Right lung (tissue), 10 donors: ENCODE measurements at places on chromosomes 12 and 14.

- DNase-seq: no peak
Measured at GRCh38 chr12:117977373-117977772, 8.6 kb upstream of the KSR2 start.

DNA sequence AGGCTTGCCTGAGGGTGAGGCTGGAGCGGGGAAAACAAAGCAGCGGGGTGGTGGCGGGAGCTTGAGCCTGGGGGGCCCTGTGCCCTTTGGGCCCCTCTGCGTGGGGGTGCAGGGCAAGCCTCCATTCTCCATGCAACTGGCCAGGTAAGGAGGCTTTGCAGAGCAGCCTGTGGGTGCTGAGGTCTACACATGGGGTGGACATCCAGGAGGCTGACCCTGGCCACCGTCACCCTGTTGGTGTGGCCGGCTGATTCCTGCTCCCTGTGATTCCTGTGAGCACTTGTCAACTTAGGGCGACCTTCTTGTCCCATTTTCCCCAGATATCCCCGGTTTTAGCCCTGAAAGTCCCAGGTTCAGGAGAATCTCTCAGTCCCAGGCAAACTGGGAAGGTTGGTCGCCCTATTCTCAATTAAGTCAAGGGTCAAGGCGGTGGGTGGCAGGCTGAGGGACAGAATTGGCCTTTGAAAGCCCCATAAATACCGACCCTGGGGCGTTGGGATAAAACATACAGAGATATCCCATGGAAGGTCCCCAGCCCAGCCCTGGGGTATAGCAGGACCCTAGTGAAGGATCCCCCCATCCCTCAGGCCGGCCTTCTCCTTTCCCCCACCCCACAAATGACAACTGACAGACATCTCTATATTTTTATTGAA lies 70.5 kb downstream of the PRIMA1 start:
- DNase-seq: no peak

GRCh38 chr12:101804409-101804808 lies 26.4 kb downstream of the GNPTAB start:
- no peak for DNase-seq

DNA sequence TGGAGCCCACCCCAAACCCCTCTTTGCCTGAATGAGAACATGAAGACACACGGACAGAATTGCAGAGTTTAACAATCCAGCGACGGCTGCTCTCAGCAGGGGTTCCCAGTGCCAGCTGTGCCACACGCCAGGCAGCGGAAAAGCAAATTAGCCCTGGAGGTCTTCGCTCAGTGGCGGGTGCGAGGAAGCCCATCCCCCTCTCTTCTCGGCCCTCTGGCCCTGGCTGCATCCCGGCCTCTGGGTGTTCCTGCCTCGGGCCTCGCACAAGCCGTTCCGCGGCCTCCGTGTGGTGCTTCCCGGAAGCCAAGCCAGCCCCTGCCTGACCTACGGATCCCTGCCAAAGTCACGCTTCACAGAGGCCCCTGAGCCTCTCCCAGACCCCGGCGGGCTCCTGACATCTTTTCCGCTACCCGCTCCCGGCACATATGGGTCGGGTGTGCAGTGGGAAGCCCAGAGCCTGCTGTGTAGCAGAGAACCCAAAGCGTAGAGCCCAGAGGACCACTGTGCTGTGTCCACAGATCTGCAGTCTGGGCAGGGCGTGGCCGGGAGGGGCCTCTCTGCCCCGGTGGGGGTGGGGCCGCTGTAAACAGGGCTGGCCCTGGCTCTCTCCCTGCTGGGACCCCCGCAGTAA lies 70.7 kb upstream of the GALNT9 start:
- DNase-seq: no peak

- DNase-seq: no peak
Measured at GRCh38 chr14:67425608-67426007, 13.6 kb upstream of the PLEK2 start.

DNA sequence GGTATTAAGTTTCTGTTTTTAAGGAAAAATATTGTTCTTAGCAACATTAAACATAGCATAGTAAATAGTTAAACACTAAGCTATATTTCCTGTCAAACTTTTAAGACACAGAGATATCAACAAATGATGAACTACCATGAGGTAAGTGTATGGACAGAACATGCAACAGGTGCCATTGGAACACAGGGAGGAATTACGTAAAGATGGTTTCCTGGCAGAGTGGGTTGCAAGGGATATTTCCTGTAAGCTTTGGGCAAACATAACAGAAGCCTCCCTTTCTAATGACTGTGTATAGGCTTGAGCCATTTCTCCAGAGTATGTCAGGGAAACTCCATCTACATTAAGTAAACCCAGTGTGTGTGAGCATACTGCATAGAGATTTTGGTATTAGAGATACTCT lies 31.7 kb upstream of the HELB start:
- DNase-seq: no peak

- DNase-seq: no peak
Measured at GRCh38 chr14:96191353-96191752, 13.3 kb upstream of the BDKRB2 start.

DNA sequence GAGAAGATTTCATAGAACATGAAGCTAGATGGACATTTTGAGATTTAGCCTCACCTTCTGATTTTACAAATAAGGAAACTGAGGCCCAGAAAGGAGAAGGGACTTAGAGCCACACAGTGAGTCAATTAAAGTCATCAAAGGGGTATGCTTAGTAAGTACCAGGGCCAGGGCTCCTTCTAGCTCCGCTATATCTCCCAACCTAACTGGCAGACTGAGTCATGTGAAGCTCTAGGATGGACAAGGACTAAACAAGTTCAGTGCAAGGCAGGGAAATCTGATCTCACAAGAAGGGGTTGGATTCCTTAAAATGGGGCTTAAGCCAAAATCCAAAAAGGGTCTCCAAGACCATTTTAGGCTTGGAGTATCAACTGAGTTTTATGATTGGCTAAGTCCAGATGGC lies 215.8 kb downstream of the PHLDA1 start:
- DNase-seq: no peak

DNA sequence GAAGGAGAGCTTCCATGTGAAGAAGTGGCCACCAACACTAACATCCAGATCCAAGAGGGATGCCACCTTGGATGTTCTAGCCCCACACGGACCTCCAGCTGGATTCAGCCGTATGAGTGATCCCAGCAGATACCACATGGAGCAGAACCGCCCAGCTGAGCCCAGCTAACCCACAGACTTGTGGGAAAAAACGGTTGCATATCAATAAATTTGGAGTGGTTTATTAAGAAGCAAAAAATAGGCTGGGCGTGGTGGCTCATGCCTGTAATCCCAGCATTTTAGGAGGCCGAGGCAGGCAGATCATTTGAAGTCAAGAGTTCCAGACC lies 11.9 kb upstream of the IFT81 start:
- DNase-seq: no peak

DNA sequence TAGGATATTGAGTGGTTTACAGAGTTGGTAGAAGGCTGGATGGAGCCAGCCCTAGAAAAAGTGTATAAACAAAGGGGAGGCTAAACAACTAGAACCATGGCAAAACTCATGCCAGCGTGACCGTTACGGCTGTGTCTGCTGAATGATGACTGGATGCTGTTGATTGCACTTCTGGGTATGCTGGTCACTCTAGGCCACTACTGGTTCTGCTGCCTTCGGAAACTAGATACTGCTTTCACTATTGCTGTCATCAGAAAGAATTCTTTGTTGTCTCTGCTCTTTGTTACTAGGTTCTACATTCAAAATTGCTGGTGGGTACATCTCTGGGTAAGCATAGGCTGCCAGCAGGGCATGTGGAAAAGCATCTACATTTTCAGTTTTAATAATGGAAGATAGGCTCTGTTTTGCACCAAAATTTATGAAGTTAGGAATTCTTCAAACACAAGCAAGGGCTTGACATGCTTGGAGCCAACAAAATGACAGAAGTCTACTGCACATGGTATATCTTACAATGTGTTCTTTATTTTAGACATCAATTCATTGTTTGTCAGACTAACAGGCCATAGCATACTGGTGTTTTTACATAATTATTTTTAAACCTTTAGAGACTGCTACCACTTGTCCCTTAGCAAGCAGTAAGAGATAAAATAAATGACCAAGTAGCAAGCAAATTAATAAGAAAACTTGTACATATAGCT lies 15.4 kb downstream of the MON2 start:
- DNase-seq: no peak

DNA sequence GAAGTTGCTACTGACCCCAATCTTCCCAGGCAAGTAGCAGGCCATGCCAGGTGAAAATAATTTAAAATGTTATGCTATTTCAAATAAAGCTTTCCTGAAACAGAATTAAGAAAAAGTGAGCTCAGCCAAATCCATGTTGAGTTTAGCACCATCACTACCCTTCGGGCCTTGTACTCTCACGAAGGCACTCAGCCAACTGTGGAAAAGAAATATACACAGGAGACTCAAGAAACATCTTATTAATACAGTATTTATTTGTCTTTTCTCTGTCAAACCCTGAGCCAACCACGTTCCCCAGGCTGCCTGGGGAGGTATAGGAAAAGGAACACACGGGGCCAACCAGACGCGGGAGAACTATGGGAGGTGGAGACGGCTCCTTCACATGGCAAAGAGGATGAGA lies 10.9 kb downstream of the ATP5MC2 start:
- DNase-seq: no peak

DNA sequence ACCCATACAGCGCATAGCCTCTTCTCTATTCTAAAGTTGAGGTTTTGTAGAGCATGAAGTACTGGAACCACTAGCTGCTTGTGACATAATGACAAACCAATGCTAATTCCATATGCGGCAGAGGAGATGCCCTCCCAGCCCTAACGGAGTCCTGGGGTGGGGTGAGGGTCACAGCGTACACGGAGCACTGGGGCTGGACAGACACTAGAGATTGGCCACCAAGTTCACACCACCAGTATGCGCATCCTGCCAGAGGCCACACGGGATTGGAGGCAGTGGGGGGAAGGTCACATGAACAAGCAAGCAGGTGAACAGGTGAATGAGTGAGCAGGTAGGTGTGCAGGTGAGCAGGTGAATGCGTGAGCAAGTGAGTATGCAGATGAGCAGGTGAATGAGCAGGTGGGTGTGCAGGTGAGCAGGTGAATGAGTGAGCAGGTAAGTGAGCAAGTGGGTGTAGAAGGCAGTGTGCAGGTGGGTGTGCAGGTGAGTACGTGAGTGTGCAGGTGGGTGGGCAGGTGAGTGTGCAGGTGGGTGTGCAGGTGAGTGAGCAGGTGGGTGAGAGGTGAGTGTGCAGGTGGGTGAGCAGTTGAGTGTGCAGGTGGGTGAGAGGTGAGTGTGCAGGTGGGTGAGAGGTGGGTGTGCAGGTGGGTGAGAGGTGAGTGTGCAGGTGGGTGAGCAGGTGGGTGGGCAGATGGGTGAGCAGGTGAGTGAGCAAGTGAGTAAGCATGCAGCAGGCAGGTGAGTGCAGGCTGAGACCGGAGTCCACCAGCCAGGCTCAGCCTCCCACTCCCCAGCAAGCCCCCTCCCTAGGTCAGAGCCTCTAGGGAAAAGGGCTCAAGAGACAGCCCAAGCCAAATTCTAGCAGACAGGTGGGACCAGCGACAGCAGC lies 52.7 kb downstream of the CCDC85C start:
- DNase-seq: no peak

GRCh38 chr14:101022916-101023435 lies 119.5 kb upstream of the RTL1 start:
- DNase-seq: no peak

GRCh38 chr14:24846261-24846660 lies 203.7 kb downstream of the STXBP6 start:
- DNase-seq: no peak

DNA sequence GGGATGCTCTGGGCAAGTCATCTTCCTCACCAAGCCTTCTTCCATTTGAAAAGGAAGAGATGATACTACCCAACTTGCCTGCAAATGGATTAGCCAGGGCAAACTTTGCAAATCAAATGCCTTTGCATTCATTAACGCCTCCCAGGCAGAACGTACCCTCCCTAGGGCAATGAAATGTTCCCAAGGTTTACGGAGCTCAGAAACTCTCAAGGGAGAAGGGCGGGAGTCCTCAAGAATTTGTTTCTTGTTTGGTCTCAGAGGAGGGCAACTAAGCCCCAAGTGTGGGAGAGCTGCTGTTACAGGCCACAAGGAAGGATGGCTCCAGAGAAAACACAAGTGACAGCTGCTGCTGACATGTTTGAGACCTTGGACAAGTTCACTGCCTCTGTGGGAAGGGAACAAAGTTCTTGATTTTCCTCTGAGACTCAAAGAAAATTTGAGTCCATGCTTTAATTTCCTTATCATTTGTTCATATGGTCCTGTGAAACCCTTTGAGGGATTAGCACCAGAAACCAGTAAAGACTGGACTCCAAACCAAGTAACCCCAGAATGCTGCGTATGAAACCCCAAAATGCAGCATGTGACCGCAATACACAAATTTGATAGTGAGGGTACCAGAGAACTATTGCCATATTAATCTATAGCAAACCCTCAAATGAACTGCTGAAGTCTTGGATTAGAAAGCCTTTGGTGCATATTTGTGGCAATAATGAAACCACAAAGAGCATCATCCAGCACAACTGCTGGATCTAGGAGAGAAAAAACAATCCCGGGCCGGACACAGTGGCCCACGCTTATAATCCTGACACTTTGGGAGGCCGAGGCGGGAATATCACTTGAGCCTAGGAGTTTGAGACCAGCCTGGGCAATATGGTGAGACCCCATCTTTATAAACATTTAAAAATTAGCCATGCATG lies 22.9 kb downstream of the SPTB start:
- no peak for DNase-seq

GRCh38 chr12:27226407-27226929 lies 17.6 kb upstream of the STK38L start:
- no peak for DNase-seq

- no peak for DNase-seq
Measured at GRCh38 chr14:69137843-69138535, 14.9 kb downstream of the DCAF5 start.

GRCh38 chr12:11687528-11687927 lies 38.1 kb downstream of the ETV6 start:
- DNase-seq: peak; percentile 63

GRCh38 chr12:123743002-123743401 lies 19.1 kb upstream of the DNAH10 start:
- DNase-seq: no peak

GRCh38 chr14:57871459-57872080 lies 5.7 kb upstream of the SLC35F4 start:
- no peak for DNase-seq

DNA sequence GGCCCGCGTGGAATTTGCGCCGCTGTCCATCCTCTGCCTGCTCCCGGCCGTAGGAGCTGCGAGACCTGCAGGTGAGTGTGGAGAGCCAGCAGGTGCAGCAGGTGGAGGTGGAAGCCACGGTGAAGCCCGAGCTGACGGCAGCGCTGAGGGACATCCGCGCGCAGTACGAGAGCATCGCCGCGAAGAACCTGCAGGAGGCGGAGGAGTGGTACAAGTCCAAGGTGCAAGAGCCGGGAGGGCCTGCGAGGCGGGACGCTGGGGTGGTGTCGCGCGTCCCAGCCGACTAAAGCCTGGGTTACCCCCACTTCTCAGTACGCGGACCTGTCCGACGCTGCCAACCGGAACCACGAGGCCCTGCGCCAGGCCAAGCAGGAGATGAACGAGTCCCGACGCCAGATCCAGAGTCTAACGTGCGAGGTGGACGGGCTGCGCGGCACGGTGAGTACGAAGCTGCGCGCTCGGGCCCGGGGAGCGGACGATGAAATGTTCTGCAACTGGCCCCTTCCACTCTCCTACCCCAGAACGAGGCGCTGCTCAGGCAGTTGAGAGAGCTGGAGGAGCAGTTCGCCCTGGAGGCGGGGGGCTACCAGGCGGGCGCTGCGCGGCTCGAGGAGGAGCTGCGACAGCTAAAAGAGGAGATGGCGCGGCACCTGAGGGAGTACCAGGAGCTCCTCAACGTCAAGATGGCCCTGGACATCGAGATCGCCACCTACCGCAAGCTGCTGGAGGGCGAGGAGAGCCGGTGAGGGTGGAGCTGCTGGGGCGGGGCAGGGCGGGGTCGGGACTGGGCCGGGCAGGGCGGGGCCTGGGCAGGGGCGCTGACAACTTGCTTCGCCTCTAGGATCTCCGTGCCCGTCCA lies 2.1 kb downstream of the PRPH start:
- no peak for DNase-seq
